ENCODE measurements at places on chromosomes 5 and 9. TPM values are rescaled to one million over a fixed set of nuclear protein-coding genes. Genes with fewer than 3 reads are reported as not detected.

DNA sequence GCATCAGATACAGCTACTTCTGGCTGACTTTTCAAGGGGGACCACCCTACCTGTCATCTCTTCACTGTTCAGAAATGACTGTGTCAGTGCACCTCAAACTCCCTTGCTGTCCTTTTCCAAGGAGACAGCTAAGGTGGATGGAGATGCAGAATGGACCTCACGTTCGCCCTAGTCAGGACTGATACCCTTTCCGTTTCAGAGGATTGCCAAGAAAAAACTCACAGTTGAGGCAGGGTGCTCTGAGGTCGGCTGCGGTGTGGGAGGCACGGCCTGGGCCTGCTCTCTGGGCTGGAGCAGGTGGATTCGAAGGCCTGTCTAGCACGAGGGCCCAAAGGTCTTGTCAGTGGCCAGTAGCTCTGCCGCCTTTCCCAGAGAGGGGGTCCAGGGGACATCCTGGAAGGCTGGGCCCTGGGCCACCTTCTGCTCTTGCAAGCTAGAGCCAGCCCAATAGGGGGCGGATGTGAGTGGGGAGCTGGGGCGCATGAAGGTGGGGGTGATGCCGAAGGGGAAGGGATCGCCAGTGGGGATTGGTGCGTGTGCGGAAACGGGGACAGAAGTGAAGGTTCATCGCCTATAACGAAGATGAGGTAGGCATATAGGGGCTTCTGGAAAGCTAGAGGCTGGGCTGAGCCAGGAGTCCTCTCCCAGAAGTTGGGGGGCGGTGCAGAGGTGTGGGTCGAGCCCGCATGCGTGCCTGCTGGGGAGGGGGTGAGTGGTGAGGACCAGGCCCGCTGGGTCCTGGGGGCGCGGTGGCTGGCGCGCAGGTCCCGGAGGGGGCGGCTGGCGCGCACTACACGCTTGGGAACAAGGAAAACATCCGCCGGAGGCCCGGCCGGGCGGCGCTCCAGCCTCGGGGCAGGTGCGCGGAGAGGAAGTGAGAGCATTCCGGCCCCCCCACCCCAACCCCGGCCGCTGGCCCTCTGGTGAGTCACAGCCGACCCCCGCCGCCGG lies 2.5 kb upstream of the MSMP start:
- peak overlapping the region; percentile 92 for H3K27ac ChIP-seq
- peaks cover 10% of the 10 kb centered on the region for H3K36me3 ChIP-seq
- no peaks in the 10 kb centered on the region for H3K27me3 ChIP-seq
- H3K4me1 ChIP-seq, result peaks cover 37% of the 10 kb centered on the region
- peak overlapping the region; percentile 99 for H3K4me3 ChIP-seq

DNA sequence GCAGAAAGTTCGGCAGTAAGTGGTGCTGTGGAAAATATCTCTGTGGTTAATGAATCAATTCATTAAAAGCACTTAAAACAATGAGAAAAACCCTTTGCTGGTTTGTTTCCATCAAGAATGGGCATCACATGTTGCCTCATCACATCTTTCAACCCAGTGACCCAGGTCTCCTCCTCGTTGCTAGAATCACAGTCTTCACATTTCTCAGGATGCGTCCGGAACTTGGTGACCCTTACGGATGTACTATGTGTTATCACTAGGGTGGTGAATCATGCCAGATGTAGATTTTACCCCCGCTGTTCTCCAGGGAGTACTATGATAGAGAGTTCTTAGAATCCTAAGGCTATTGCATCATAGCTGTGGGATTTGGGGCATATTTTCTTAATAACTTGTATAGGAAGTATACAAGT lies 217.9 kb upstream of the KLF4 start:
- no peak overlapping the region for H3K4me3 ChIP-seq
- no peaks in the 10 kb centered on the region for H3K36me3 ChIP-seq
- H3K27me3 ChIP-seq, result no peaks in the 10 kb centered on the region
- no peaks in the 10 kb centered on the region for H3K4me1 ChIP-seq
- DNase-seq, result no peak
- no peak overlapping the region for H3K27ac ChIP-seq

- DNase-seq, result no peak
- H3K27me3 ChIP-seq, result no peaks in the 10 kb centered on the region
- H3K36me3 ChIP-seq, result no peaks in the 10 kb centered on the region
- no peak overlapping the region for H3K4me3 ChIP-seq
- H3K4me1 ChIP-seq, result no peaks in the 10 kb centered on the region
- H3K27ac ChIP-seq, result no peak overlapping the region
Observed at GRCh38 chr5:12910641-12911040, 1006.4 kb upstream of the CTNND2 start.

DNA sequence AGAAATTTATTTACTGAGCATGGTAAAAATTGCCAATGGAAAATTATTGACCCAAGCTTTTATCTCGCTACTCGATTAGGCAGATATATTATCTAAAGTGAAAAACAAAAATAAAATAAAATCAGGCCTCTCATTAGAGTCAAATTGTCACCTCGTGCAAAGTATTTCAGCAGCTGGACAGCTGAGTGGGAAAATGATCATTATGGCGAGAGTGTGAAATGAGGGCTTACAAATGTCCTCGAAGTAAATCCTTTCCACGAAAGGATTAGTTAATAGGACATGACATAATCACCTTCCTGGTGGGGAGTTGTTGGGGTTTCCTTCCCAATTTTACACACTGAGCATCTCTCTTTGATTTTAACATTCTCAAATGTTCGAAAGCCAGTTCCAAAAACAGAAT lies 5.4 kb upstream of the DPYSL3 start:
- H3K4me3 ChIP-seq, result no peak overlapping the region
- H3K27ac ChIP-seq, result no peak overlapping the region
- H3K27me3 ChIP-seq, result peaks cover 21% of the 10 kb centered on the region
- H3K36me3 ChIP-seq, result peaks cover 2% of the 10 kb centered on the region
- H3K4me1 ChIP-seq, result peaks cover 2% of the 10 kb centered on the region
- no peak for DNase-seq

- no peak overlapping the region for H3K4me3 ChIP-seq
- no peaks in the 10 kb centered on the region for H3K4me1 ChIP-seq
- H3K27ac ChIP-seq, result no peak overlapping the region
- peaks cover 2% of the 10 kb centered on the region for H3K36me3 ChIP-seq
Observed at GRCh38 chr5:75965292-75965691, 117.9 kb upstream of the SV2C start.

DNA sequence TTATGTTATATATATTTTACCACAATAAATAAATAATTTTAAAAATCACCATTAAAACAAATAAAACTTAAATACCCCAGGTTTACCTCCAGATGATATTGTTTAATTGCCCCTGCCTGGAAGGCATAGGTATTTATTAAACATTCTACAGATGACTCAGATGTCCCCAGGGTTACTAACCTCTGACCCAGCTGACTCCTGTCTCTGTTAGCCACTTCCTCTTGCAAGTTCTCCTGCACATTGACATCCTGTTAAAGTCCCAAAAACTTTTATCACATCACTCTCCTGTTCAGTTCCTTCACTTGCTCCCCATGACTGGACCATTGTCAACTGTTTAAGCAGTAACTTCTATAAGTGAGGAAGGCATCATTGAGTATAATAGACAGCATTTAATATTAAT lies 37.0 kb upstream of the RAB3C start:
- H3K4me3 ChIP-seq, result no peak overlapping the region
- no peaks in the 10 kb centered on the region for H3K36me3 ChIP-seq
- H3K27me3 ChIP-seq, result peaks cover 7% of the 10 kb centered on the region
- no peak for DNase-seq

The ANKRD18A gene
- total RNA-seq, result 21.0 TPM

The SEMA5A gene
- 0.75 TPM for total RNA-seq
